ENCODE measurements at places on chromosomes 4 and X.

- peak; percentile 29 for DNase-seq
Observed at GRCh38 chr4:84496331-84496705, 2.8 kb downstream of the NKX6-1 start.

DNA sequence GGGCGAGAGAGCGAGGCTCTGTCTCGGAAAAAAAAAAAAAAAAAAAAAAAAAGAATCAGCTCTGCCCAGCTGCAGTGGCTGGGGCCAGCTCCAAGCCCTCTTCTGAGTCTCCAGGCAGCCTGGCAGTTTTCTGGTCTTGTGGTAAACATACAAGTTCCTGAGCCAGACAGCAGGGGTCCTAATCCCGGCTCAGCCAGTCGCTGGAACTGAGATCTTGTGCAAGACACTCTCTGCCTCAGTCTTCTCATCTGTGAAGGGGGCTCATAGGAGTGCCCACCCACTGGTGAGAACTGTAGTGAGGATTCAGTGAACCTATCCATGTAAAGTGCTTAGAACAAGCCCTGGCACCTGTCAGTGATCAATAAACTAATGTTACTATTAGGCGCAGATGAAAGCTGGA is 41.8 kb downstream of the C4orf50 start:
- no peak for DNase-seq

- no peak for DNase-seq
Observed at GRCh38 chr4:156816360-156816755, 155.2 kb downstream of the PDGFC start.

DNA sequence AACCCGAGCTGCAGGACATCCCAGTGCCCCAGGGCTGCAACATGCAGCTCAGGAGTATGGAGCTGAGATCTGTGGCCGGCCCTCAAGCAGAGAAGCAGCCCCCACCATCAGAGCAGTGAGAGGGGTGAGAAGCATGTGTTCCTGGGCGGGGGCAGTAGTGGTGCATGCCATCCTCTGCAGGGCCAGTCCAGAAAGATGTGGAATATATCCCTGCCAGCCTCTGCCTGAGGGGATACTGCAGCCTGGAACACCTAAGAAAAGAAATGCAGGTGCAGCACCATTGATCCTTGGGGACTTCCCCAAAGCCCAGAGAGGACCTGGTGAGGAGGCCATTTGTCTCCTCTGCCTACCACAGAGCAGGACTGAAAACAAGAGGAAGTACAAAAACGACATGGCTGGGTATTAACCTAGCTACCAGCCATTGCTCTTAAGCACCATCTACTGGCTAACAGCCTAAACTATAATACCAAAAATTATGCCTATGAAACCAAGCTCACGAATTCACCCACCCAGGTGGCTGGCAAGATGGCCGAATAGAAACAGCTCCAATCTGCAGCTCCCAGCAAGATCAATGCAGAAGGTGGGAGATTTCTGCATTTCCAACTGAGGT is 158.8 kb downstream of the ADGRA3 start:
- no peak for DNase-seq

DNA sequence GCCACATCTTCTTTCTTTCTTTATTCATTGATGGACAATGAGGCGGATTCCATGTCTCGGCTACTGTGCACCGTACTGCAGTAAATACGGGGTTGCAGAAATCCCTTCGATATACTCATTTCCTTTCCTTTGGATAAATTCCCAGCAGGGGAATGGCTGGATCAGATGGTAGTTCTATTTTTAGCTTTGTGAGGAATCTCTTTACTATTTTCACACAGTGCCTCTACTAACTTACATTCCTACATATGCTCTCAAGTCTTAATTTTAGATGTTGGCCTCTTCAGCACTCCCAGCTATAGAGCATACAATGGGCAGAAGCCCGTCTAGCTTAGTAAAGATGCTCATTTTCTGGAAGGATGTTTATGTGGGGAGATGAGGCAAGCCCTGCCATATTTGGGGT is 317.4 kb downstream of the ASMT start:
- DNase-seq, result no peak

GRCh38 chr4:99762728-99763127 is 53.9 kb upstream of the DAPP1 start:
- DNase-seq, result no peak

GRCh38 chr4:139704915-139705485 is 39.4 kb downstream of the MGST2 start:
- no peak for DNase-seq

All from activated T-cell treated with anti-CD3 and anti-CD28 coated beads, Interleukin-2, amount 50 U/mL, for 24 hours (primary cell).